ENCODE measurements at places on chromosomes 1 and 21.
A peak's percentile ranks its signal among the peaks of the same experiment; 100 is the strongest.

DNA sequence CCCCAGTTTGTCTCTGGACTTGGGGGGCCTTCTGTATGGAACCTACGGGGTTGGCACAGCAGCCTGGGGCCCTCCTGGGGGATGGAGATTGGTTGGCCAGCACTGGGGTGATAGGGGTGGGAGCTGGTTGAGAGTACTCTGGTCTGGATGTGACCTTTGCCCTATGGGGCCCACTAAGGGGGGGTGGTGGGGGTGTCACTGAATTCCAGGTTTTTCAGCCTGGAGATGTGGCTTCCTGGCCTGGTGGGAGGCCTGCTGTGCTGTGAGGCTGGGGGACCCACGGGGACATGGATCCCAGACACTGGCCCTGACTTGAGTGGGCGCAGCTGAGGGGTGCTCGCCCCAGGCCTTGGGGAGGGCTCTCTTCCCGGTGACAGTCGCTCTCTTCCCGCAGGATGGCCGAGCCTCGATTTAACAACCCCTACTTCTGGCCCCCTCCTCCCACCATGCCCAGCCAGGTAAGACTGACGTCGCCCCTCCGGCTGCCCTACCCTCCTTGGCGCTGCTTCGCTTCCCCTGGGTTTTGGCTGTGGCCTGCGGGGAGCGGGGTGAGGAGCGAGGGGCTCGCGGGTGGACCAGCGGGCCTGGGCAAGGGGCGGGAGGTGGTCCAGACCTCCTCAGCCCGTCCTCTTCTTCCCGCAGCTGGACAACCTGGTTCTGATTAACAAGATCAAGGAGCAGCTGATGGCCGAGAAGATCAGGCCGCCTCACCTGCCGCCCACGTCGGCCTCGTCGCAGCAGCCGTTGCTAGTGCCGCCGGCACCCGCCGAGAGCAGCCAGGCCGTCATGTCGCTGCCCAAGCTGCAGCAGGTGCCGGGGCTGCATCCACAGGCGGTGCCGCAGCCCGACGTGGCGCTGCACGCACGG, 19.6 kb downstream of the ZNF362 start:
- DNase-seq, result no peak

DNA sequence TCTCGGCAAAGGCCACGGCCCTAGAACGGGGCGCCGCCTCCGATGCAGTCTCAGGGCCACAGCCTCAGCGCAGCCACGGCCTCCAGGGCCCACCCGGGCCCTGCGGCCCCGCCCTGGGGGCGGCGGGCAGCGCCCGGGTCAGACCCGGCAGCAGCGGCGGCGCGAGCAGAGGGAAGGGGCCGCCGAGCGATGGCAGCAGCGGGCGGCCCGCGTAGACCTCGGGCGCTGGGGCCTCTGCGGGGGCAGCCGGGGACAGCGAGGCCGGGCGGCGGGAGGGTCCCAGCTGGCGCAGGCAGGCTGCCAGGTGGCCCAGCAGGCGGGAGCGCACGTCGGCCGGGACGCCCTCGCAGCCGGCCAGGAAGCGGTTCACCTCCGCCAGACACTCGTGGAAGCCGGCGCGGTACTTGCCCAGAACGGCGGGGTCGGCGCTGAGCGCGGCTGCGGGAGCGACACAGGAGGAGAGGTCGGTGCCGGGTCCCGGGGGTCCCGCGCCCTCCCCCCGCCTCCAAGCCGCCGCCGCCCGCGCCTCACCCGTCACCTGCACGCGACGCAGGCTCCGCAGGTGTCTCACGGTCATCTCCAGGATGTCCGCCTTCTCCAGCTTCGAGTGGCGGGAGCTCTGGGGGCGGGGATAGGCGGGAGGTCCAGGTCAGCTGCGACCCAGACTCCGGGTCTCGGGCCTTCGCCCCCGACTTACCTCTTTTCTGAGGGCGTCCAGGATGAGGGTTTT, 737 bp downstream of the HES4 start:
- DNase-seq, result no peak

DNA sequence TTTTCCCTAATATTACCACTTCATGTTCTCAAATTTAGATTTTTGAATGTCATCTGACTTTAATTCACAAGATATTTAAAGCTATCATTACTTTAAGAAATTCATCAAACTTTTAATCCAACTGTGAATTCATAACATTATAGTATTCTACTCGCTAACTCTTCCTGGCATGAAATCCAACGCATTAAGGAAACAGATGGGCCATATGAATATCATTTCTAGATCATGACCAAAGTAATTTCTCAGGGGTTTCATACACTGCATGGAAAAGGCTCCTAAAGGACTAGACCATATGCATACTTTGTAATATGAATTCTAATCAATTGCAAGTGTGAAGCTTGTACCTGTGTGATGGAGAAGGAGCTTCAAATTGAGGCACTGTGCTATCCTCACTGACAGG, 72.4 kb downstream of the COP1 start:
- DNase-seq, result no peak

DNA sequence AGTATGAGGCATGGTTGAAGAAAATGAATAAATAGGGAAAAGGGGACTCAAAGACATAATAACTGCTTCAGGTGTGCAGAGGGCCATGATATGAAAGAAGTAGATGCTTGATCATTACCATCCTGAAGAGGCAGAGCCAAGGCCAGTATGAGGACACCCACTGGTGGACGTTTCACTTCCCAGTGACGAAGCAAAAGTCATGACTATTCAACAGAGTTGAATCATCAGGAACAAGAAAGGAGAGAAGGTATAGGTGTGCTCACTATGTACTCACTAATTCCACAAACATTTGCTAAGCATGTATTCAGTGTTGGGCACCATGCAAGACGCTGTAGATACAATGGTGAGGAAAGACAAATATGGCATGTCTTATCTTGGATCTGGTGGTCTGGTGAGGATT, 319.2 kb upstream of the RUNX1 start:
- DNase-seq, result no peak

GRCh38 chr1:168340781-168341482, 60.3 kb downstream of the TBX19 start:
- no peak for DNase-seq

- DNase-seq, result no peak
Measured at GRCh38 chr21:24852610-24853195, 754.6 kb downstream of the MRPL39 start.

GRCh38 chr21:45370575-45370974, 34.4 kb upstream of the COL18A1 start:
- no peak for DNase-seq

DNA sequence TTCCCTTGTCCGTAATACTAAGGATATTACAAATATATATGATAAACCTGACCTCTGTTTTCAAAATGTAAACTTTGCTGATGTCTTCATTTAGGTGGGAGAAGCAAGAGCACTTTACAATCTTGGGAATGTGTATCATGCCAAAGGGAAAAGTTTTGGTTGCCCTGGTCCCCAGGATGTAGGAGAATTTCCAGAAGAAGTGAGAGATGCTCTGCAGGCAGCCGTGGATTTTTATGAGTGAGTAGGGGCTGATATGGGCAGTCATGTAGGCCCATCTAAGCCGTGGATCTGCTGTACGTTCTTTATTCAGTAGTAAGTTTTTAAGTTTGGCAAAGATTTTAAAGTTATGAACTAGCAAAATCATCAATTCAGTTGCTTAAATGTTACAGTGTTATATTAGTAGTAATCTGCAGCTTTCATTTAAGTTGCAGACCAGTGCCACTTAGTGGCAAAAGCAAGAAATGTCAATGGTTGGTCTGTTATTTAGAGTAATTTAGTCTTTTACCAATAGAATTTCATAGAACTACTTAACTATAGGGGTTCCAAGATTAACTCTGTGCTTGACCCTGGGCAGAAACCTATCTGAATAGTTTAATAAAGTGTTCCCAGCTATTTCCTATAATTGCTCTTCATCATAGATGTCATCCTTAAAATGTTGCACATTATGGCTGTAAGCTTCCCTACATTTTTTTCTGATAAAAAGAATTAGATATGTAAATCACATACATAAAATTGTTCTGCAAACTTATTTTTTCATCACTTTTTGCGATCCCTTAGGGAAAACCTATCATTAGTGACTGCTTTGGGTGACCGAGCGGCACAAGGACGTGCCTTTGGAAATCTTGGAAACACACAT, 21.3 kb downstream of the GPSM2 start:
- DNase-seq, result peak; percentile 86

DNA sequence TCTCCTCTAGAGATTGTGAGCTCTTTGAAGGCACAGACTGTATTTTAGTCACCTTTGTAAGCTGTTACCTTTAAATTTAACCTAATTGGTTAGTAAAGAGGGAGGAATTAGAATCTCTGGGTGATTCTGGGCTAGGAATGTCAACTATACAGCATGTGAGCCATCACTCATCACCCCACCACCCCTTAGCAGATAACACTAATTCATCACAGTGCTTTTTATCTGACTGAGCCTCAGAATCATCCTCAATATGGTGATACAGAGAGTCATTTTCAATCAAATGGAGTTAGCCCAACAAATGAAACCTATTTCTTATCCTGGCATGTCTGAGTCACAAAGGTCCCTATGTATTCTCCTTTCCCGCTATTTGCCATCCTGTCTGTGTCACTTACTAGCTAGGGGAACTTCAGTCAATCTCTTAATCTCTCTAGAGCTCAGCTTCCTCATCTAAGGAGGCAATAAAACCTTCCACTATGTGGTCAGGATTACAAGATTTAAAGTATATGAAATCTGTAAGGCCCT, 13.3 kb downstream of the KCNJ10 start:
- no peak for DNase-seq

DNA sequence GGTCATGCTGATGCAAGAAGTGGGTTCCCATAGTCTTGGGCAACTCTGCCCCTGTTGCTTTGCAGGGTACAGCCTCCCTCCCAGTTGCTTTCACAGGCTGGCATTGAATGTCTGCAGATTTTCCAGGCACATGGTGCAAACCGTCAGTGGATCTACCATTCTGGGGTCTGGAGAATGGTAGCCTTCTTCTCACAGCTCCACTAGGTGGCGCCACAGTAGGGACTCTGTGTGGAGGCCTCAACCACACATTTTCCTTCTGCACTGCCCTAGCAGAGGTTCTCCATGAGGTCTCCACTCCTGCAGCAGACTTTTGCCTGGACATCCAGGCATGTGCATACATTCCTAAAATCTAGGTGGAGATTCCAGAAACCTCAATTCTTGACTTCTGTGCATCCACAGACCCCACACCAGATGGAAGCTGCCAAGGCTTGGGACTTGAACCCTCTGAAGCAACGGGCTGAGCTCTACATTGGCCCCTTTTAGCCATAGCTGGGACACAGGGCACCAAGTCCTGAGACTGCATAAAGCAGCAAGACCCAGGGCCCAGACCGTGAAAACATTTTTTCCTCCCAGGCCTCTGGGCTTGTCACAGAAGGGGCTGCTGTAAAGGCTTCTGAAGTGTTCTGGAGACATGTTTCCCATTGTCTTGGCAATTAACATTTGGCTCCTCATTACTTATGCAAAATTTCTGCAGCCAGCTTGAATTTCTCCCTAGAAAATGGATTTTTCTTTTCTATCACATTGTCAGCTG, 466.2 kb upstream of the PBX1 start:
- DNase-seq, result peak; percentile 7

- no peak for DNase-seq
Measured at GRCh38 chr1:66140072-66140471, 347.4 kb downstream of the PDE4B start.

DNA sequence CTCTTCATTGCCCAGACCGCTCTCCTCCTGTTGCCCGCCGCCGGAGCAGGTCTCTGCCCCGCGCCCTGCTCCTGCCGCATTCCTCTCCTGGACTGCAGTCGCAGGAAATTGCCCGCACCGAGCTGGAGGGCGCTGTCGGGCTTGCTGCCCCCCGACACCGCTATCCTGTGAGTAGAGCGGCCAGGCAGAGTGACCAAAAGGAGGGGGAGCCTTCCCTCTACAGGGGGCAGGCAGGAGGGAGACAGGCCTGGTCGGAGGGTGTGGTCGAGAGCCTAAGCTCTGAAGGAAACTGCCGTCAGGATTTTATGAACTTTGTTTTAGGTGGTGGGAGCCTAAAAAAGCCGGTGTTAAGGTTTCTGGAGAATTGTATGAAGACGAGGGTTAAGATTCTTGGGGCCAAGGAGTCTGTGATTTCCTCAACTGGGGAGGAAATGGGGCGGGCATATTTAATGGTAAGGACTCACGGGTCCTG, 517 bp downstream of the LRIG2 start:
- no peak for DNase-seq

DNA sequence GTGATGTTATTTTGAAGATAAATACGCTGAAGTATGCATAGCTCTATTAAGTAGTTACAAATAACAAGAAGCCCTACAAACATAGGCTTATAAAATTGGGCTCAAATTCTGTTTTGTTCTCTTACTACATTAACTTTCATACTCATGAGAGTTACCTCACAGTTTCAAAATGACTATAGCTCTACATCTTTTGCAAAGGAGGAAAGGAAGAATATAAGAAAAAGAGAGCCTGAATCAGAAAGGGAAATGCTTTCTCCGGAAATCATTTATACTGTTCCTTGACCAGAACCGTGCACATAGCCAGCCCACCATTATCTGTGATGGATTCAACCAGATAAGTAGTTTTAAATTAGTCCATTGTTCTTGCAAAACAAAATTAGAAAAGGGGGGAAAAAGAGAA, 1252.1 kb downstream of the NCAM2 start:
- DNase-seq, result no peak

GRCh38 chr1:218165701-218166114, 119.4 kb upstream of the RRP15 start:
- no peak for DNase-seq

- DNase-seq, result peak; percentile 87
Measured at GRCh38 chr1:15328351-15329103, 81.2 kb upstream of the EFHD2 start.

DNA sequence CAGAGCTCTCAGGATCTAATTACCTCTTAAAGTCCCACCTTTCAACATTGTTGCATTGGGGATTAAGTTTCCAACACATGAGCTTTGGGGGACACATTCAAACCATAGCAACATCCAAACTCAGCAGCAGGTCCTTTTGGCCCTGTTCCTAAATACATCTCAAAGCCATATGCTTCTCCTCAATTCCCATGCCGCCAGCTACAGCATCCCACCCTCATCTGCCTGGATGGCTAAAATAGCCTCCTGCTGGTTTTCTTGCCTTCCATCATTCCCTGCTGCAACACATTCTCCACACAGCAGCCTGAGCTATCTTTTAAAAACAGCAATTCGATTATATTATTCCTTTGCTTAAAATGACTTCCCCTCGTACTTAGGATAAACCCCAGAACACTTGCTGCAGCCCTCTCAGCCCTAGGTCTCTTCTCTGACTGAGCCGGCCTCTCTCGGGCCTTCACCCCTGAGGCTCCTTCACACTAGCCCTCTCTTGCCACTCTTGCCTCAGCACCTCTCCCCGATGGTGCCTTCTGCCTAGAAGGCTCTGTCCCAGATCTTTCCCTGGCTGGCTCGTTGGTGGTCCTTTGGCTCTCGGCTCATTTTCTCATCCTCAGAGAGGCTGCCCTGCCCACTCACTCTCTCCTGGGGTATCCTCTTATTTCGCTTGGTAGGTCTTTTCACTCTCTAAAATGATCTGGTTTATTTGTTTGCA, 16.5 kb downstream of the MYBPH start:
- DNase-seq, result no peak

- DNase-seq, result no peak
Measured at GRCh38 chr1:180579961-180580611, 21.3 kb downstream of the OVAAL start.

DNA sequence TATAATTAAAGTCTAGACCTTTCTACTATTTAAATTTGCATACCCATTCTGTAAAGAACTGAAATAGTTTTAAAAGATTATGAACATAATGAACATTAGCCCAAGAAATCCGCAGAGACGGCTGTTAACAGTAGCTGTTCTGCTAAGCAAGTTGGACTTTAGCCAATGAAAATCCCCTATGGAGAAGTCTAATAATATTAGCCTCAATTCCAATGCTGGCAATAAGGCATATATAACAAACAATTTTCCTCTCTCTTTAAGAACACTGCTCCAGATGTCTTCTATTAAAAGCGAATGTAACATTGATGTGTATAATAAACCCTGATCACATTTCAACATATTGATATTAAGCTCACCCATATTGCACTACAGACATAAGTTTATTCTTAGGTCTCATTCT, 221.3 kb upstream of the KCTD3 start:
- no peak for DNase-seq
